ENCODE measurements at places on chromosomes 7 and 10. TPM values are rescaled to one million over a fixed set of nuclear protein-coding genes. Genes with fewer than 3 reads are reported as not detected.
A peak's percentile ranks its signal among the peaks of the same experiment; 100 is the strongest.

DNA sequence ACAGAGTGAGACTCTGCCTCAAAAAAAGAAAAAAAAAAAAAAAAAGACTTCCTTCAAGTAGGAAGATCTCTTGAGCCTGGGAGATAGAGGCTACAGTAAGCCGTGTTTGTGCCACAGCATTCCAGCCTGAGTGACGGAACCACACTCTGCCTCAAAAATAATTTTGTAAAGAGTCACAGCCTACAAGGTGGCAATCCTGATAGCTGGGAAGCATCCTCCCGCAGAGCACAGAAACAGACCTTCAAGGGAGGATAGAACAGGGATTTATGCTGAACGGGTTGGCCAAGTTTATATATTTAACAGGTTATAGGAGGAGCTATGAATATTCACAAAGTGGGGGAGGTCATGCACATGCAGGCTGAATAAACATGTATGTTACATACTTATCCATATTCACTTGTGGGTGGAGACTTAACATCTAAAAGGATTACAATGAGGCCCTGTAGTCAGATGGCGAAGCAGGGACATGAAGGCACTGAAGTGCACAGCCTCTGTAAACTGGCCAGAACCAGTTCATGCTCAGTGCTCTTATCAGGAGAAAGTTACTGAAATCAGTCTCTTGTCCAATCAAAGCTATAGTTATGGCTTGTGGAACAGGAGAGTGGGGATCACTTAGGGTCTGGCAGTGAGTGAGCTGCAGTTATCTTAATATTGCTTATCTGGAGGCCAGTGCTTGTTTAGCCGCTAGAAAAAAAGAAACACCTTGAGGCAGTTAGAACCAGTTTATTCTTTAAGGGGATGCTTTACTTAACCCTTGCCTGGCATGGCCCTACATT lies 6.8 kb downstream of the LMBR1 start:
- no peak overlapping the region for H3K4me3 ChIP-seq
- no peaks in the 10 kb centered on the region for H3K27me3 ChIP-seq
- H3K36me3 ChIP-seq: no peaks in the 10 kb centered on the region
- no peak for DNase-seq
- no peaks in the 10 kb centered on the region for H3K4me1 ChIP-seq

DNA sequence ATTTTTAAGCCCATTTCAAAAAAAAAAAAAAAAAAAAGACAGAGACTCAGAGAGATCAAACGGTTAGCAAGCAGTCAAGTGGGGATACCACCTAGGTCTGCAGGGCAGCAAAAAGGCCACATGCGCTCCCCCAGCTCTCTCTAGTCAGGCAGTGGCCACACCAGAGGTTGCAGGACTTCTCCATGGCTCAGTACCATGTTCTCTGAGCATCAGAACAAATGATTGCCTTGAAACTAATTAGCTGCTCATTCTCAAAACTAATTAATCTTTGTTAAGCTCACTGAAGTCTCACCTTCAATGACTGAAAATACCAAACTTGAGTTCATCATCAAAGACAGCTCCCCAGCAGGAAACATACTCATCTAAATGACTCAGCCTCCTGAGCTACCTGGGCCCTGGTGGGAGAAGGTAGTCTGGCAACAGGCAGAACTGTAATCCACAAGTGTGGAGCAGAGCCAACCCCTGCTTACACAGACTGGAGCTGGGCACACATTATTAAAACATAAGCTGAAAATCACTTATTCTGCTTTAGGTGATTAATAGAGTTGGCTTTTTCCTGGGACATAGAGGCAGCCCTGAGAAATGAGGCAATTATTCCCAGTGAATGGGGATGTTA lies 319.6 kb downstream of the GRID1 start:
- no peak overlapping the region for H3K4me3 ChIP-seq
- H3K36me3 ChIP-seq: no peaks in the 10 kb centered on the region
- H3K27me3 ChIP-seq: no peaks in the 10 kb centered on the region
- H3K4me1 ChIP-seq: no peaks in the 10 kb centered on the region
- no peak for DNase-seq
- no peak overlapping the region for H3K27ac ChIP-seq

DNA sequence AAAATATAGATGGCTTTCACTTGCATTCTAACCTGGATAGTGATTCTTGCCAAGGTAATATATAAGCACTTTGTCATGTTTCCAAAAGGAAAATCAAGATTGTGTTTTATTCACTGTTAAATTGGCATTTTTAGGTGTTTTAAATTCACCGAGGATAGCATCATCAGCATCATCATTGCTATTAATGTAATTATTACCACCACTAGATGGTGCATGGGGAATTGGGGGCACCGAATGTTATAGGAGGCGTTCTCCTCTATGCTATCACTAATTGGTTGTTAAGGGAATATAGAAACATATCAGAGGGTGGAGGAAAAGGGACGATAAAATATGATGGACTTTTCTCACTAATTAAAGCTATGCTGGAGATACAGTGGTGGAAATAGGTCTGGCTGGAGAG lies 95.5 kb downstream of the CELF2 start:
- DNase-seq: no peak
- no peak overlapping the region for H3K4me3 ChIP-seq
- H3K36me3 ChIP-seq: no peaks in the 10 kb centered on the region
- no peaks in the 10 kb centered on the region for H3K4me1 ChIP-seq
- no peaks in the 10 kb centered on the region for H3K27me3 ChIP-seq
- H3K27ac ChIP-seq: no peak overlapping the region

GRCh38 chr7:155071121-155071651 lies 1.1 kb downstream of the HTR5A start:
- H3K27ac ChIP-seq: no peak overlapping the region
- H3K27me3 ChIP-seq: peaks cover 9% of the 10 kb centered on the region
- no peaks in the 10 kb centered on the region for H3K36me3 ChIP-seq
- DNase-seq: no peak

The CALML3 gene
- total RNA-seq: not detected

The MBLAC1 gene
- 2.1 TPM for total RNA-seq

GRCh38 chr7:64999165-65000004 lies 7.1 kb downstream of the ERV3-1 start:
- H3K36me3 ChIP-seq: no peaks in the 10 kb centered on the region
- peak; percentile 73 for DNase-seq
- H3K4me1 ChIP-seq: peaks cover 68% of the 10 kb centered on the region
- H3K27me3 ChIP-seq: no peaks in the 10 kb centered on the region
- H3K4me3 ChIP-seq: no peak overlapping the region

- H3K27me3 ChIP-seq: no peaks in the 10 kb centered on the region
- no peak overlapping the region for H3K4me3 ChIP-seq
- H3K4me1 ChIP-seq: peaks cover 23% of the 10 kb centered on the region
- peak; percentile 13 for DNase-seq
- H3K36me3 ChIP-seq: no peaks in the 10 kb centered on the region
These were observed 9.2 kb upstream of the ATXN7L1 start for GRCh38 chr7:105885387-105886111.

- no peaks in the 10 kb centered on the region for H3K4me1 ChIP-seq
- H3K4me3 ChIP-seq: no peak overlapping the region
- no peak overlapping the region for H3K27ac ChIP-seq
- H3K27me3 ChIP-seq: no peaks in the 10 kb centered on the region
These were observed 8.6 kb upstream of the LRRN3 start for GRCh38 chr7:111082351-111082750.

DNA sequence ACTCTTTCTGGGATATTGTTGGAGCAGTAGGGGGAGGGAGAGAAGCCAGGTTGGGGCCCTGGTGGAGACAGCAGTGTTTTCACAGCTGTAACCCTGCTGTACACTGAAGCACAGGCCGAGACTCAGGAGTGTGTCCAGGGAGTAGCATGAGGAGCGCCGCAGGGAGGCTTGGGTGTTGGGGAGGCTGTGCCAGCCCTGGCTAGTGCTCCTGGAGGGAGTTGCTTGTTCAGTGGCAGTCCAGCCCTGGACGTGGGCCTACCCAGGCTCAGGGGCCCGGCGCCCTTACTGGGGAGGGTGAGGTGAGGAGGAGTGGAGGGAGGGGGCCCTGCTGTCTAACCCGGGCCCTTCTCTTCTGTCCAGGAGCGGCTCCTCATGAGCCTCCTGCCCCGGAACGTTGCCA lies 35.9 kb downstream of the ADCY1 start:
- DNase-seq: no peak
- no peak overlapping the region for H3K27ac ChIP-seq
- no peaks in the 10 kb centered on the region for H3K27me3 ChIP-seq

The AP3M1 gene
- total RNA-seq: 7.9 TPM

GRCh38 chr10:11205030-11205772 lies 187.5 kb downstream of the CELF2 start:
- peaks cover 8% of the 10 kb centered on the region for H3K4me1 ChIP-seq
- DNase-seq: no peak

The UCN3 gene
- total RNA-seq: not detected

The AUTS2 gene
- 11.7 TPM for total RNA-seq

GRCh38 chr7:133821171-133821570 lies 306.0 kb upstream of the LRGUK start:
- H3K4me3 ChIP-seq: no peak overlapping the region
- no peaks in the 10 kb centered on the region for H3K36me3 ChIP-seq
- no peaks in the 10 kb centered on the region for H3K4me1 ChIP-seq
- DNase-seq: no peak

- peaks cover 7% of the 10 kb centered on the region for H3K4me1 ChIP-seq
- H3K27ac ChIP-seq: peak overlapping the region; percentile 80
- peak overlapping the region; percentile 20 for H3K4me3 ChIP-seq
- DNase-seq: peak; percentile 52
- H3K36me3 ChIP-seq: no peaks in the 10 kb centered on the region
- H3K27me3 ChIP-seq: no peaks in the 10 kb centered on the region
These were observed 74.6 kb downstream of the PAXIP1 start for GRCh38 chr7:154928136-154929005.

GRCh38 chr7:38000272-38000671 lies 79.8 kb downstream of the EPDR1 start:
- no peak for DNase-seq
- no peaks in the 10 kb centered on the region for H3K4me1 ChIP-seq
- no peaks in the 10 kb centered on the region for H3K36me3 ChIP-seq
- H3K4me3 ChIP-seq: no peak overlapping the region
- H3K27me3 ChIP-seq: no peaks in the 10 kb centered on the region
- no peak overlapping the region for H3K27ac ChIP-seq

DNA sequence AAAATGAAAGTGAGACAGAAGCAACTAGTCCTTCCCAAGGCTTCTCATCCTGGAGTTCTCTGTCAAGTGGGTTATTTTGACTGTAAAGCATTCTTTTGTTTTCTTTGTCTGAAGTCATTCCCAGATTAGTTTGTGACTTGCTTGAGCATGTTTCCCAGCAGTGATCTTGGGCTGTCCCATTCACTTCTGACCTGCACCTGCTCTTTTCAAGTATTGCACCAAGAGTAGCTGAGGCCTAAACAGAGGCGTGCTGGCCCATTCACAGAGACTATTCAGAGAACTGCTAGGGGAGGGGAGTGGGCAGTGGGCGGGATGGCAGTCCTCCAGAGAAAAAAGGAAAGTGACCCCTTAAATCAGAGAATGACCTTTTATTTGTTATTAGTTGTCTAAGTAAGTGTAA lies 61.3 kb downstream of the CACNA2D1 start:
- H3K27me3 ChIP-seq: no peaks in the 10 kb centered on the region
- no peak for DNase-seq
- no peak overlapping the region for H3K27ac ChIP-seq
- no peaks in the 10 kb centered on the region for H3K36me3 ChIP-seq
- no peaks in the 10 kb centered on the region for H3K4me1 ChIP-seq

Data from body of pancreas (tissue), 4 donors.